Neural progenitor cell (in vitro differentiated cells): ENCODE measurements at places on chromosomes 2 and 18. TPM values are rescaled to one million over a fixed set of nuclear protein-coding genes. Genes with fewer than 3 reads are reported as not detected.

GRCh38 chr2:38116762-38117161, 40.8 kb upstream of the CYP1B1 start:
- H3K36me3 ChIP-seq: no peaks in the 10 kb centered on the region
- H3K4me3 ChIP-seq: no peak overlapping the region
- no peaks in the 10 kb centered on the region for H3K4me1 ChIP-seq
- DNase-seq: no peak
- H3K27me3 ChIP-seq: no peaks in the 10 kb centered on the region

DNA sequence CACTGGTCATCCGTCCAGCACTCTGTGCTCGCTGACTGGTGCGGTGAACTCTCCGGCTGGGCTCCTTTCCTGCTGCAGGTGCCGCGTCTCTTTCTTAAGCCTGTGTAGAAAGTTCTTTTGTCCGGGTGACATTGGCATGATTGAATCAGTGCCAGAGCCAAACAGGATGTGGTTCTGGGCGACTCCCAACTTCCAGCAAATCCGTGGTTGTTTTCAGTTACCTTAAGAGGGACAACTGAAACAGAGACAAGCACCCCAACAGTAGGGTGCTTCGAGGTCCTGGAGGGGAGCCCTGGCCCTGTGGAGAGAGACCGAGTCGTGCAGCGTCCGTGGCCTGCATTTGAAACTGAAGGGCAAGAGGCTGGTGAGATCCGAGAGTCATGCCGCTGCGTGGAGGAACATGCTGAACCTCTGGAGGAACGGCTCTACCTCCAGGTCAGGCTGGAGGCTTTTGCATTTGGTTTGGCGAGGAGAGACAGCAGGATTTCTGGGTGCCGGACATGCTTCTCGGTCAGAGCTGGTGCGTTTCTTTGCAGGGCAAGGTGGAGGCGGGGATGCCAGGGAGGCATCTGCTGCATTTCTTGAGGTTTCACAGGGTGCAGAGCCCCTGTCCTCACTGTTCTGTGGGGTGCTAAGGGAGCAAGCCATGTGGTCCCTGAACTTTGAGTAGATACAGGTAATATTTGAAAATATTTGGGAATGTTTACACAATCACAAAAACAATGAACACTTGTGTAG, 26.8 kb downstream of the SH3BP4 start:
- no peaks in the 10 kb centered on the region for H3K27me3 ChIP-seq
- no peaks in the 10 kb centered on the region for H3K36me3 ChIP-seq
- H3K4me1 ChIP-seq: peaks cover 35% of the 10 kb centered on the region
- DNase-seq: no peak

DNA sequence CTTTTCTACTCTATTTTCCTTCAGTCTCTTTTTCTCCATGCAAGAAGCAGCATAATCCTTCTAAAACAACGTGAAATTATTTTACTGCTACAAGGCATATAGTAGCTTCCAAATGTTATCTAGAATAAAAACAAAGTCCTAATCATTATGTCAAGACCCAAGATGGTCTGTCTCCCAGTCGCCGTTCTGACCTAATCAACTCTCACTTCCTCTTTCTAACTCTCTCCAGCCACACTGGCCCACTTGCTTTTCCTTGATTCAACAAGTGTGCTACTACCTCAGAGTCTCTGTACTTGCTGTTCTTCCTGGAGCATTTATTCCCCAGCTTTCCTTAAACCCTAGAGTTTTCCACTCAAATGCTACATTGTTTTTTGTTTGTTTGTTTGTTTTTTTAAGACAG, 1491.2 kb downstream of the LRP1B start:
- H3K27me3 ChIP-seq: no peaks in the 10 kb centered on the region
- no peaks in the 10 kb centered on the region for H3K36me3 ChIP-seq
- H3K27ac ChIP-seq: no peak overlapping the region
- no peak overlapping the region for H3K4me3 ChIP-seq

- H3K27me3 ChIP-seq: no peaks in the 10 kb centered on the region
- H3K27ac ChIP-seq: peak overlapping the region; percentile 80
- peak overlapping the region; percentile 11 for H3K4me3 ChIP-seq
- peak; percentile 83 for DNase-seq
Observed at GRCh38 chr2:96875498-96876268, 5.8 kb upstream of the SEMA4C start.

- no peak for DNase-seq
- no peak overlapping the region for H3K27ac ChIP-seq
- peaks cover 5% of the 10 kb centered on the region for H3K27me3 ChIP-seq
Observed at GRCh38 chr2:159072795-159073194, 104.4 kb downstream of the TANC1 start.

Gene NEB
- 0.49 and 0.53 TPM in 2 replicates for total RNA-seq

DNA sequence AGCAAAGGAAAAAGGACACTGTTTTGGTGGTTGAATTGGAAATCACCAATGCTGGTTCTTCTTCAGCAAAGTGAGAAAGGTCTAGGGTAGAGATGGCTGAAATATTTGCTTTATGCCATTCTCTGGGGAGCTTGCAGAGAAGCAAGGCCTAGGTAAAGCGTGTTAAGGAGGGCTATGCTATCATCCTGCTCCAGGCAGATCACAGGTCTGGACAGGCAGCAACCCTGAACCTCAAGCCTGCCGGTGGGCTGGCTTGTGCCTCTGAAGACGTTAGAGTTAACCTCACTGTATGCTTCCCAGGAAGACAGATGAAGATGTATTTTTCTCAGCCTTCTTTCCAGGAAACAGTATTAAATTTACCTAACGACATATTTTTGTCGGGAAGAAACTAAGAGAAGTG, 138.5 kb upstream of the LYPD6 start:
- H3K27me3 ChIP-seq: no peaks in the 10 kb centered on the region
- H3K27ac ChIP-seq: no peak overlapping the region
- no peak for DNase-seq
- H3K4me1 ChIP-seq: no peaks in the 10 kb centered on the region
- no peaks in the 10 kb centered on the region for H3K36me3 ChIP-seq

Gene ABCG8
- total RNA-seq: not detected in 2 replicates

- DNase-seq: no peak
- no peak overlapping the region for H3K27ac ChIP-seq
- no peak overlapping the region for H3K4me3 ChIP-seq
- H3K4me1 ChIP-seq: no peaks in the 10 kb centered on the region
Observed at GRCh38 chr2:133651861-133652260, 83.6 kb upstream of the NCKAP5 start.
